Fibroblast of skin of back (primary cell): ENCODE measurements at places on chromosomes 16 and 17.
A peak's percentile ranks its signal among the peaks of the same experiment; 100 is the strongest.

- no peak for DNase-seq
Observed at GRCh38 chr17:50961282-50962220, 95.4 kb upstream of the TOB1 start.

GRCh38 chr17:43849116-43849515, 2.1 kb downstream of the CD300LG start:
- no peak for DNase-seq

DNA sequence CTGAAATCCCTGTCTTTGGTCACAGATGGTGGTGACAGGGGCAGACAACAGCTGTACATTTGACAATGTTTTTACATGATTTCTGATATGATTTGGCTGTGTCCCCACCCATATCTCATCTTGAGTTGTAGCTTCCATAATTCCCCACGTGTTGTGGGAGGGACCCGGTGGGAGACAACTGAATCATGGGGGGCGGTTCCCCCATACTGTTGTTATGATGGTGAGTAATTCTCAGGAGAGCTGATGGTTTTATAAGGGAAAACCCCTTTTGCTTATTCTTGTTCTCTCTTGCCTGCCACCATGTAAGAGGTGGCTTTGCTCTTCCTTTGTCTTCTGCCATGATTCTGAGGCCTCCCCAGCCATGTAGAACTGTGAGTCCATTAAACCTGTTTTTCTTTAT, 353.9 kb downstream of the CPPED1 start:
- DNase-seq: peak; percentile 31

- DNase-seq: no peak
Observed at GRCh38 chr17:47713980-47714700, 18.9 kb upstream of the TBX21 start.

GRCh38 chr16:7025616-7026190, 306.9 kb upstream of the RBFOX1 start:
- peak; percentile 15 for DNase-seq

GRCh38 chr17:18025241-18025944, 13.6 kb downstream of the ATPAF2 start:
- DNase-seq: peak; percentile 33

DNA sequence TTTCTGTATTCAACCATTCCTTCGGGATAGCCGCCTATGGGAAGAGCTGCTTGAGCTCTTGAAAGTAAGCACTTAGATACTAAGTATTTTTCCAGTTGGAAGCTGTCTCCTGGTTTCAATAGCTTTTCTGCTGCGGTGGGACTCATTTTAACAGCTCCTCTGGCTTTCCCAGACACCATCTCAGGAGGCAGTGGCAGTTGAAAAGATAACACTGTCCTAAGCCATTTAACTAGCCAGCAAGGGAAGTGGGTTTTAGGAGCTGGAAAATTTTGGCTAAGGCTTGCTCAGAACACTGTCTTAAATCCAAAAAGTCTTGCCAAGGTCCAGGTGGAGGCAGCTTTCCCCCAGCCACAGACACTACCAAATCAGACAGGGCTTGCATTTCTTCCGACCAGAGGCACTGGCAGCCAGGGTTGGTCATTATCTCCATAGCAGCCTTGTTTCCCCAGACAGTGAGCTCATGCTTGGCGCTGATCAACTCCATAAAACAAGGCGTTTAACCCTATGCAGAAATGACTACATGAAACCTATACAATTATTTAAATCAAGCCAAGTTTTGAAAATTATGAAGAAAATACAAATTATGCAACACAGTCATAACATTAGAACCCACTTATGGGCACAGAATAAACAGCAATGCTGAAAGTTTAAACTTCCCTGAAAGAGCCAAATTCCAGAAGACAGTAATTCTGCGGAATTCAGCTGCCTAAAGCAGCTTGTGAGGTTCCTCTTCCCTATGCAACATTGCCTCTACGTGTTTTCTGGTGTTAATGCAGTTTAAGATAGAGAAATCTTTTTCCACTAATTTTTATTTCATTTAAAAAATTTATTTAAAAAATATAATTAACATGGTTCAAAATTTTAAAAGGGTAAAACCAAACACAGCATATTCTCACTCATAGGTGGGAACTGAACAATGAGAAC, 25.0 kb downstream of the GABARAPL2 start:
- peak; percentile 37 for DNase-seq

DNA sequence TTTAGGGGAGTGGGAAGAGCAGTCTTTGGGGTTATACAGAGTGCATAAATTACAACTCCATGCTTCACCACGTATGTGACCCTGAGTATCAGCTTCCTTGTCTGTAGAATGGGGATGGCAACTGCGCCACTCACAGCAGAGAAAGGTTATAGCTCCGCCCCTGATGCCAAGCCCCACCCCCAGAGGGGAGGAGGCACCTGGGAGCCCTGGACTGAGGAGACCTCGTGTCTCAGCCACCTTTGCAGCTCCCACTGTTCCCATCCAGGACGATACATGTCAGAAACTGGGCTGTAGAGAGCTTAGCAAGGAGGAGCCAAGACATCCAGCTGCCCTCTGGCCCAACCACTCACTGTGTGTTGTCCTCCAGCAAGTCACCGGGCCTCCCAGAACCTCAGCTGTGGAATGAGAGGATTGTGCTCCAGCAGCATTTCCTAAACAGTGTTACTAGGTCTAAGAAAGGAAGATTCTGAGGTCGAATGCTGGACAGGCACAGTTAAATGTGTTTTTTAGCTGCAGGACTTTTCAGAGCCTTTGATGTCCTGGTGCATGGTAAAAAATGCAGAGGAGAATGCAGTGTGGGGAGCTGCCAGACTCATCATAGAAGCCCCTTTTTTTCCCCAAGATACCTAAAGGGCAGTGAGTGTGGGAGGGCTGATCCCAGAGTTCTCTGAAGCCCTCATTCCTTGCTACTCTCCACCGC, 49.4 kb downstream of the BEAN1 start:
- DNase-seq: no peak

DNA sequence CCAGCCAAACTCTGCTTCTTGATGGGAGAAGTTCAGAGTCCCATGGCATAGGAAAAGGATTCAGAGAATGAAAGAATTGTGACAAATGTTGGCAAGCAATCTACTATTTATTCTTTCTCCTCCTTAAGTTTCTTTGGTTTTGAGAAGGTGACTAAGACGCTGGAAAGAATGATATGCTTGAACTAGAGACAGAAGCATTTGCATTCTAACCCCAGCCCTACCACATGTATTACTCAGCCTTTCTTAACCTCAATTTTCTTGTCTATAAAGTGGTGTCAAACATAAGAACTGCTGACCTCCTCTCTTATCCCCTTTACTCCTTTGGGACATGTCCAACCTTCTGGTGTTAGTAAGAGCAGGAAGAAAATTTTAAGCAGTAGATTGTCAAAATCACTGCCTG, 124.7 kb downstream of the HS3ST2 start:
- DNase-seq: no peak

DNA sequence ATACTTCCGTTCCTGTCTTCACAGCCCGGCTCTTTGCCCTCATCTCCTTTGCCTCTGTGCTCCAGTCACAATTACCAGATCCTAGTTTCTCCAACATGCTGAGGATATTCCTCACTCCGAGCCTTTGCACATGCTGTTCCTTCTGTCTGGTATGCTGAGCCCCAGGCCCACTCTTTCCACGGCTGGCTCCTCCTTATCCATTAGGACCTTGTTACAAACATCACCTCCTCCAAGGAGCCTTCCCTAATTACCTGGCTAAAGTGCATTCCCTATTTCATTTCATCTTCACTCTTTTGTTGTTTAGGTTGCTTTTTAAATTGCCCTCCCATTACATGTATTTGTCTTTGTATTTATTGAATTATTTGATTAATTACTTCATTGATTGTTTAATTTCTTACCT, 14.9 kb upstream of the ADGRG1 start:
- DNase-seq: no peak

DNA sequence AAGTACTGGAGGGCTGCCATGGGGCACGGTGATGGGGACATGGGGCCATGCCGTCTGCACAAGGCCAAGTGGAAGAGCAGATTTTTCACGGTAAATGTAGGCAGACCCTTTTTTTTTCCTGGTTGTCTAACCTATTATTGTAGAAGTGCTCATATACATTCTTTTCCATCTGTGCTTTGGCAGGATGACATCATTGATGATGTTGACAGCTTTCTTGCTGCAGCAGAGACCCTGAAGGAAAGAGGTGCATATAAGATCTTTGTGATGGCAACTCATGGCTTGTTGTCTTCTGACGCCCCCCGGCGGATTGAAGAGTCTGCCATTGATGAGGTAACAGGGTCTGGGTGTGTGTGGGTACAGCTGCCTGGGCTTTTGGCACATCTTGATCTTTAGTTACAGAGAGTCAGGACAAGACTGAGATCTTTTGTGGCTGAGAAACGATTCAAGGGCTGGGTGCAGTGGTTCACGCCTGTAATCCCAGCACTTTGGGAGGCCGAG, 23.3 kb upstream of the SLC5A10 start:
- DNase-seq: no peak

GRCh38 chr16:991345-991744, 9.8 kb downstream of the SOX8 start:
- no peak for DNase-seq

DNA sequence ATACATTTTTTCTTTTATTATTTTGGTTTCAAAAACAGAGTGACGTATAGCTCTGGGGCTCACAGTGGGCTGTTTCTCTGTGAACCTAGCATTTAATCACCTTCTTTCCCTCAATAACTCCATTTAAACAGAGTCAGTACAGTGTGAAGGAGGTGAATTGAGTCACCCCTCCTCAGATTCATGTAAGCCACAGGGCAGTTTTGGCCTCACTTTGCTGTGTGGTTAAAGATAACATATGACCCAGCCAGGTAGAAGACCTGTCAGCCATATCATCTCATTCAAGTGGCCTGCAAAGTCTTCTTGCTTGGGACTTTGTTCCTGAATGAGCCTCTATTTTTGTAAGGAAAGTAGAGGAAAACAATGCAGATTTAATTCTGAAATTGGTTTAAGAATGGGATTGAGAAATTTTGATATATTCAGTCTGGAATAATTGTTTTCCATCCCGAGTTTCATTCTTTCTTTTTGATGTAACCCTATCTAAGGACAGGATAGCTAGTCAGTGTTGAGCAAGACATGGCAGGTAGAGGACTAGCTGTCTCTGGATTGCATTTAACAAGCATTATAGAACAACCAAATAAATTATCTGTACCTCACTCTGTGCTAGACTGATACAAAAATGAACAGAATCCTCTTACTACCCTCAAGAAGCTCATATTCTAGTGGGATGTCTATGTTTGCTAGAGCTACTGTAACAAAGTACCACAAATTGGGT, 13.1 kb downstream of the MAP2K6 start:
- DNase-seq: no peak

GRCh38 chr16:4836727-4837126, 10.4 kb downstream of the GLYR1 start:
- no peak for DNase-seq

GRCh38 chr16:3513892-3514583, 13.2 kb downstream of the CLUAP1 start:
- DNase-seq: no peak

DNA sequence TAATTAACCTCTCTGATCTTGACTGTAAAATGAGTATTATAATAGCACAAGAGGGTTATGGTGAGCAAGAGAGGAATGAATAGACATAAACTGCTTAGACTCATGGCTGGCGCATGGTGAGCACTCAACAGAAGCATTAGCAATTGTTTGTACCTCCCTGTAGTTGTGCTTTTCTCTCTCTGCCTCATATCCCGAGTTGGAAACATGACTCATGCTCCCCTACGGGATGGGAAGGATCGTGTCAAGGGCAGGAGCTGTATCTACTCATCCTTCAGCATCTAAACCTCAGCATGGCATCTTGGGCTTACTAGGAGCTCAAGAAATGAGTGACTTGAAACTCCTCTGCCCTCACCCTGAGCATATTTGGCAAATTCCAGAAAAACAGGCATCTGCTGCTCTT, 299.6 kb downstream of the MAP2K4 start:
- DNase-seq: peak; percentile 96

DNA sequence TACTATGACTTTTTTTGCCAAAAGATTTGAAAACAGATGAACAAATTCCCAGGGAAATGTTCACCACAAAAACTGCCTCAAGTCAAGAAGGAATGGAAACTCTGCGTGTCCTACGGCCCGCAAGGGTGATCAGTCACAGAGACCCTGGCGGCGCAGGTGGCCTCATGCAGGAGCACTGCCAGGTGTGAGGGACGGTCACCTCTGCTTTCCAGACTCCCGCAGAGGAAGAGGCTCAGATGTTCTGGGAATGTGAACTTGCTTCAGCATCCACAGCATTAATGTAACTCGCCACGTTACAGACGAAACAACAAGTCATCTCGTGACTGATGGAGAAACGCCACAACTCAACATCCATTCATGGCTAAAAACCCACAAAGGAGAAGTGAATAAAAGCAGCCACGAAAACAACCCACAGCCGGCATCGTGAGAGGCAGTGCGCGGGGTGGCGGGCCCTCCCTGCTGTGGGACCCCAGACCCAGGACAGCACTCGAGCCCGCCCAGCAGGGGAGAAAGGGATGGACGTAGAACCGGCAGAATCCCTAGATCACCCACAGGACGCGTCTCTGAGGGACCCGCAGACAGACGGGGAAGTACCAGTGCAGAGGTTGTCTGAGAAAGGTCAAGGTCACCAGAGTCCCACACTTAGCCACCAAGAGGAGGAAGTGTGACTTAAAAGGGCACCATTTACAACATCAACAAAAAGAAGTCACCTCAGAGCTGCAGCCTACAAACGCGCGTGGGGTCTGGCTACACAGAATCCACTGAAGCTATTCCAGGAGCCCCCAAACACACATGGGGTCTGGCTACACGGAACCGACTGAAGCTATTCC, 76.9 kb upstream of the GNG13 start:
- no peak for DNase-seq

DNA sequence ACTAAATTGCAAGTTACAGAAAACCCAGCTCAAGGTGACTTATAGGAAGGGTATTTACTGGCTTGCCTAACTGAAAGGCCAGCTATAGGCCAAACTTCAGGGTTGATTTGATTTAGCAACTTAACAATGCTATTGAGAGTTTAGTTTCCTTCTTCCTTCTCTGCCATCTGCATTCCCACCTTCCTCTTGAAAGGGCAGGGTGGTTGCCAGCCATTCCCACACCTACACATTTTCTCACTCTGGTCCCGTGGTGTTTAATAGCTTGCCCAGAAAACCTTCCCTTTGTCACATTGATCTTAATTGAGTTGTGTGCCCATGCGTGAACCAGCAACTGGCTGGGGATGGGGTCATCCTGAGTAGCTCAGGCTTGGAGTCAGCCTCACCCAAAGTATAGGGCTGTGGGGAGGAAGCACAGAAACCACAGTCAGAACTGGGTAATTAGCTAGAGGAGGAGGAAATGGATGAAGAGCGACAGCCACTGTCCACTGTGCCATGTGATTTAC, 194.7 kb downstream of the SPECC1 start:
- no peak for DNase-seq
